Epithelial cell of alveolus of lung (primary cell): ENCODE measurements at places on chromosomes 4 and X. TPM values are rescaled to one million over a fixed set of nuclear protein-coding genes. Genes with fewer than 3 reads are reported as not detected.

Gene CYSLTR1
- total RNA-seq = not detected in 2 replicates

Gene ENPEP
- total RNA-seq = 0.13 and 0.64 TPM in 2 replicates

Gene CXCL9
- not detected in 2 replicates for total RNA-seq

Gene TKTL2
- total RNA-seq = not detected in 2 replicates

Gene CLNK
- total RNA-seq = not detected in 2 replicates

Gene NAA10
- 81.6 and 104 TPM in 2 replicates for total RNA-seq

Gene SSX7
- total RNA-seq = not detected in 2 replicates

Gene CENPVL2
- total RNA-seq = not detected in 2 replicates

Gene IGFBP7
- 215 and 820 TPM in 2 replicates for total RNA-seq
